D721Med (cell line): ENCODE measurements at places on chromosomes 4 and X.

DNA sequence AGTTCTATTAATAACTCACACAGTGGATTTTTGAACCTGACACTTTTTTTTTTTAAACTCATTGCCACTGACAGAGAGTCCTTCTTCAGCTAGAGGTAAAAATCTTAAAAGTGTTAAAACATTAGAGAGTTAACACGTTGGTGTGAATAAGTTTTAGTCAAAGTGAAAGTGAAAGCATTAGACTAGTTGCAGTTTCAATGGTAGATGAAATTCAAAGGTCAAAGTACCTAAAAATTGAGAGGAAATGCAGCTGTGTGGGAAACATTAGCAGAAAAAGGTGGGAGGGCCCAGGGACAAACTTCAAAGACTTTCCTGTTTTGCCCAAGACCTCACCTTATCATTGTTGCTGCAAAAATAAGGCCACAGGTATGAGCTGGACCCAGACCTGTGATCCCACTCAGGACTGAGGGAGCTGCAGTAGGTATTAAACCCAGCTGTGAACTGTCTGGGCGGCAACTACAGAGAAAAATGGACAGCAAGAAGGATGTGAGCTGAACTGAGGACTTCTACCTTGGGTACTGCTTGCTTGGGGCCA lies 17.6 kb upstream of the GABRA4 start:
- no peak for DNase-seq

DNA sequence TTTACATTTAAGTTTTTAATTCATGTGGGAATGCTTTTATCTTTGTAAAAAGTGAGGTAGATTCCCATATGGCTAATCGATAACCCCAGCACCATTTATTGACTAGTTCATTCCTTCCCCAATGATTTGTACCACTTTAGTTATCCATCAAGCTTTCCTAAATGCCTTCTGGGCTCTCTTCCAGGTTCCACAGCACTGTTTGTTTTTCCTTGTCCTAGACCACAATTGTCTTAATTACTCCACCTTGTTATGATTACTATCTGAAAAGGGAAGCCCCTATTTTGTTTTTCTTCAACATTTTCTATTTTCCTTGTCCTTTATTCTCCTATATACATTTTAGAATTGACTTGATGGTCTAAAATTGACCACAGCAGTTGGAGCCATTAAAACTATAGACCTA lies 48.5 kb upstream of the GPRIN3 start:
- DNase-seq, result no peak

DNA sequence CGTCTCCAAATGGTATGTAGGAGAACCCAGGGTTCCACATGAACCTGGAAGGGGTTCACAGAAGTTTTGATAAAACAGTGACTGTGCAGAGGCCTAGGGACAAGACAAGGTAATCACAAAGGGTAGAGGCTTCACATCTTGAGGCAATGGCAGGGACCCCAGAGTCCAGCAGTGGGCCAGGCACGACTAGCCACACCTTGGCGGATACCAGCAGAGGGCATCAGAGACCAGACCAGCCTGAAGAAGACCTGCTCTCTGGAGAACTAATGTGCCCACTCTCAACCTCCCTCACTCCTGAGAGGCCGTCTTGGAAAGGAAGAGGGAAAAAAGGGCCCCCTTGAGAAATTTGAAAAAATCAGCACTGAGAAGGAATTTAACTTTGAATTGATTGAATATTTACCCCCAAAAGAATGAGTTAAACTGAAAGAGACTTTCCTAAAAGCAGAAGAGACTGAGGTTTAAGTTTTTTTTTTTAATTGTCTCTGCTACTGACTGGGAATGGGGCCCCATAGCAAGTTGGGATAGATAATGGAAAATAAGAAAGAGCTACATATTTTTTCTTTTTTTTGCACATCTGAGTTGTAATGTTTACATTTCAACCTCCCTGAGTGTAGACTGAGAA lies 243.8 kb upstream of the JADE1 start:
- DNase-seq, result no peak

- DNase-seq, result no peak
Measured at GRCh38 chrX:17817251-17817650, 43.8 kb downstream of the RAI2 start.

DNA sequence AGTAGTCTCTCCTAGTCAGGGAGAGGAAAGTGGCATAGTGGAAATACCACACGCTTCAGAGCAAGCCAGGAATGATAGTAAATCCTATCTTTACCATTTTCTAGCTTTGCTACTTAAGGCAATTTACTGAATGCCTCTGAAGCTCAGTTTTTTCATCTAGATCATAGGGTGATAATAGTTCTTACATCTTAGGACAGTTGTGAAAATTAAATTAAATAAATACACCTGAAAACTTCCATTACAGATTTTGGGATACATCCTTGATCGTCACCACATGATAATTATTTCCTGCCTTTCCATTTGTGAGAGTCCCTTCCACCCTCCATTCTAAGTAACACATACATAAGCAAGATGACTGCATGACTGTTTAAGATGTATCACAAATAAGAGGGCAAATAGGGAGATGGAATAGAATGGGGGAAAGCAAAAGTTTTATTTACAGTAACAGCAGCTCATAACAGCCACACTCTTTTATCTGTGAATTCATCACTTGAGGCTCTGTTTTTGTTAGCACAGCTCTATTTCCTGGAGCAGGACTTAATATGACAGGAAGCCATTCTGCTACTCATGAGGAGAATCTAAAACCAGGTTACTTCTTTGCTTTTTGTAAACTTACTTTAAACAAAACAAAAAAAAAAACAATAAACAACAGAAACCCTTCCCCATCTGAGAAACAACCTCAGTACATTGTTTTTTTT lies 13.4 kb downstream of the P2RY10 start:
- no peak for DNase-seq

- no peak for DNase-seq
Measured at GRCh38 chrX:112947981-112948615, 107.5 kb upstream of the AMOT start.

DNA sequence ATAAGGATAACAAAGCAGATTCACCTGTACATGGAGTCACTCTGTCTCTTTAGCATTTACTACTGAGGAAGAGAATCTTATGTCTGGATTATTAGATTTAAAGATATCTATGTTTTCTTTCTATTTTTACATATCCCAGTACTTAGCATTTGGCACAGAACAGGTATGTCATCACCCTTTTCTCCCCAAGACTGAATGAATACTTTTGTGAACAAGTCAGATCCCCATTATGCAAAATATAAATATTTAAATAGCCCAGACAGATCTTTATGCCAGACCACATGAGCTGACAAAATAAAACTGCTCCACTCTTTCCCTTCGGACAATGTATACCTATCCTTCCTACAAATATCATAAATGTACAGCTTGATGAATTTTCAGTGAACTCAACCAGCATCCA lies 94.5 kb downstream of the CASK start:
- DNase-seq, result no peak

- no peak for DNase-seq
Measured at GRCh38 chrX:46624090-46624786, 50.7 kb downstream of the CHST7 start.

GRCh38 chr4:134961963-134962362 lies 760.4 kb upstream of the PABPC4L start:
- DNase-seq, result no peak

GRCh38 chr4:6473264-6474052 lies 1.0 kb upstream of the PPP2R2C start:
- no peak for DNase-seq

- DNase-seq, result no peak
Measured at GRCh38 chr4:15873117-15873516, 65.4 kb downstream of the FGFBP1 start.

GRCh38 chrX:7390441-7390840 lies 242.5 kb upstream of the PUDP start:
- DNase-seq, result no peak

DNA sequence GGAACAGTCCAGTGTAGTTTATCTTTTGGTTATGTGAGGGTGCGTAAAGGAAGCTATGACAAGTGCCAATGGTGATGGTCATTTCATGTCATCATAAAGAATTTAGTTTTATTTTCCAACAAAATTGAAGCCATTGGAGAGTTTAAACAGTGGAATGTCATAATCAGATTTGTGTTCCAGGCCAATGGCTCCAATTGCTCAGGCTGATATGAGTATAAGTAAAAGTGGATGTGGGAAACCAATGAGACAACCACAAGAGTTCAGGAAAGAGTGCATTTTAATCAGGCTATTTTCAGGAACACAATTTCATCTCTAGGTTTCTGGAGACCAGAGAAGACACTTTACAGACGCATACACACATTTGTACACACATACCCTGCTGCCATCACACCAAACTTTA lies 20.7 kb downstream of the SPANXC start:
- DNase-seq, result no peak

DNA sequence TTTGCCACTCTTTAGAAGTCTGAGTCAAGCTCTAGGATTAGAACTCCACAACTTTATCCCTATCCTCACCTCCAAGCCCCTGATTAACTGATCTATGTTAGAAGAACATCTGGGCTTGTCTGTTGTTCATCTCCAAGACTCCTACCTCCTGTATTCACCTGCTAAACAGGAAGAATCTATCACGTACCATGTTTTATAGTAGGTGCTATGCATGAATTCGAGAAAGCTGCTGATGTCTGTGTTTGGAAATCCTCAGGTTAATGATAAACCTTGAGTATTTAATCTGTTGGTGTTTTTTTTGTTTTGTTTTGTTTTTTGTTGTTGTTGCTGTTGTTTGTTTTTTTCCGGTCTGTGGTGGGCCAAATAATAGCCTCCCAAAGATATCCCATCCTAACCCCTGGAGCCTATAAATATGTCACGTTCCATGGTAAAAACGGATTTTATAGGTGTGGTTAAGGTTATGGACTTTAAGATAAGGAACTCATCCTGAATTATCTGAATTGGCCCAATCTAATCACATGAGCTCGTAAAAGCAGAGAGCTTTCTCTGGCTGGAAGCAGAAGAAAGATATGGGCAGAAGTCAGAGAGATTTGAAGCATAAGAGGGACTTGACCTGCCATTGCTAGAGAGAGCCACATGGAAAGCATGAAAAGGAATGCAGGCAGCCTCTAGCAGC lies 101.2 kb upstream of the DUSP21 start:
- DNase-seq, result no peak

- no peak for DNase-seq
Measured at GRCh38 chr4:85603437-85604336, 128.7 kb downstream of the ARHGAP24 start.

DNA sequence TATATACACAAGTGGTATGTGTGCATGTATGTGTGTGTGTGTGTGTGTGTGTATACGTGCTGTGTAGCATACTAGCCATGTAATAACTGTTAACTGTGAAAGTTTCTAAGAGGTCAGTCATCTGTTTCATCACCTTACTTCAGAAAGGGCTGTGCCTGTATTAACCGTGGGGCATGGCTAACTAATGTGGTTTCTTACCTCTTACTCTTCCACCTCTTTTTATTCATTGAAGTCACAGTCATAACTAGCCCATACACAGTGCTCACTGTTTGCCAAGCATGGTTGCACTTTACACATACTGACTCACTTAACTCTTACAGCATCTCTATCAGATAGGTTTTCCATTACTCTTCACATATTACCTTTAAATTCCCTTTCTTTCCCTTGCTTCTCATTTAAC lies 23.7 kb upstream of the LRAT start:
- DNase-seq, result no peak

- no peak for DNase-seq
Measured at GRCh38 chr4:159232465-159233106, 129.7 kb downstream of the RAPGEF2 start.

- DNase-seq, result no peak
Measured at GRCh38 chrX:21875013-21875412, 19.2 kb downstream of the YY2 start.

- no peak for DNase-seq
Measured at GRCh38 chrX:17020356-17020755, 73.9 kb downstream of the REPS2 start.

DNA sequence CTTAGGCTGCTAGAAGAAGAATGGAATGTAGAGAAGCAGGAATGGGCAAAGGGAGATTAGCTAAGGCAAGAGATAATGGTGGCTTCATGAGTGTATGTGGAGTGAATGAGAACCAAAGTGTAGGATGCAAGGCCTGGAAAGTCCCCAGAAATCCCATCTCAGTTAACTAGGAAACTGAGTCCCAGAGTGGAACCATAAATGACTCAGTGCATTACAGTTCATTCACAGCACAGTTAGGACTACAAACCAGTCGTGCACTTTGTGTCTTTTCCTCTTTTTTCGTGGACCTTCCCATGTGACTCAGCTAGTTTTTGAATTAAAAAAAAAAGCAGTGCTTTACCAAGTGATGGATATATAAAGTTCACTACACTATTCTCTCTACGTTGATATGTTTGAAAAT lies 27.7 kb upstream of the REST start:
- DNase-seq, result no peak

DNA sequence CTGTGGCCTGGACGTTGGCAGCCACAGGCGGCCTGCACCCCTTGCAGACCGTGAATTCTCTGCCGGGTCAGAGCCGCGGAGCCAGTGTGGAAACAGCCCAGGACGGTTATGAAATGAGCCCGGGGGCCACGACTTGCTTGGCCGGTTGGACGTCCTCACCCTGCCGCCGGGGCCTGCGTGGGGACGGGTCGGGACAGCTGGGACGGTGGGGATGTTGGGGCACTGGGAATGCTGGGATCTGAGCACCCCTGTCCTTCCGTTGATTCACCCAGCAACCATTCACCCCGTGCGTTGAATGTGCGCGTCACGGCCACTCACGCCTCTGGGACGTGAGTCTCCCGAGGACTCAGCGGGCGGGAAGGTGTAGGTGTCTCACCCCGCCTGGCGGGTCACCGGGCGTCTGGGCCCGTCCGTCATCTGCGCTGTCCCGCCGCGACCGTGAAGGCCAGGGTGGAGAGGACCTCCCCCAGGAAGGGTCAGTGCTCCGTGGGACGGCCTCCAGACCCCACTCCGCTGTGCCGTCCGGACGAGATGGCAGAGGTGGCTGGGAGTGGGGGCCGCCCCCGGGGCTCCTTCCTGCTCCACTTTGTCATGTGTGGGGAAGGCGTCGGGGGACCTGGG lies 4.5 kb upstream of the PLCXD1 start:
- DNase-seq, result no peak

DNA sequence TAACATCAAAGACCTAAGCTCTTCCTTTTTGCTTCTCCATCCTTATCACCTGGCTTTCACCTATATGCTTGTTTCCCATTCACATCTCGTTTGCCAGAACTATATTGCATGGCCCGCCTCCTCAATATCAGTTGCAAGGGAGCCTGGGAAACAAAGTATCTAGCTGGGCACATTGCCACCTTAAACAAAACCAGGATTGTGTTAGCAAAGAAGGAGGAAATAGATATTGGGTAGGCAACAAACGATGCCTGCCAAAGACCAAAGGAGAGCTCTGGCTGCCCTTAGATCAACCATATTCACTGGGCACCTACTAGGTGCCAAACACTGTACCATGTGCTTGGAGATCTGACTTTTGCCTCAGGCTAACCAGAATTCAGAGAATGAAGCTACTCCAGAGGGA lies 107.5 kb downstream of the GRIA3 start:
- no peak for DNase-seq

GRCh38 chr4:143399113-143399949 lies 62.7 kb downstream of the GAB1 start:
- no peak for DNase-seq

DNA sequence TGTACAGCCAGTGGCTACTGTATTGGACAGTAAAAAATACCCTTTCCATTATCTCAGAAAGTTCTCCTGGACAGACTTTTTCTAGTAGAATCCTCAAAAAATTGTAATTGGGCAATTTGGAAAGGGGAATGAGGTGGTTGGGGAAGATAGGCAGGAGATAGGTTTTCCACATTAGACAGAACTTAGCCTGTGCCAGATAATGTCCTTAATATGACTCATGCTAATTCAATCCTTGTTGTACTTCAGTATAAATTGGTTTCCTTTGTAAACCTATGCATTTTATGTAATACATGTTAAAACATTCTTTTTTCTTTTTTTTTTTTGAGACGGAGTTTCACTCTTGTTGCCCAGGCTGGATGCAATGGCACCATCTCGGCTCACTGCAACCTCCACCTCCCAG lies 8.9 kb downstream of the EIF4E start:
- no peak for DNase-seq
